ENCODE measurements at places on chromosomes 16 and 17.

- DNase-seq, result no peak
Measured at GRCh38 chr16:4377573-4378154, 6.0 kb downstream of the VASN start.

- DNase-seq, result no peak
Measured at GRCh38 chr17:82236142-82236971, 7.5 kb downstream of the SLC16A3 start.

- DNase-seq, result no peak
Measured at GRCh38 chr17:75371981-75372380, 33.5 kb downstream of the GRB2 start.

DNA sequence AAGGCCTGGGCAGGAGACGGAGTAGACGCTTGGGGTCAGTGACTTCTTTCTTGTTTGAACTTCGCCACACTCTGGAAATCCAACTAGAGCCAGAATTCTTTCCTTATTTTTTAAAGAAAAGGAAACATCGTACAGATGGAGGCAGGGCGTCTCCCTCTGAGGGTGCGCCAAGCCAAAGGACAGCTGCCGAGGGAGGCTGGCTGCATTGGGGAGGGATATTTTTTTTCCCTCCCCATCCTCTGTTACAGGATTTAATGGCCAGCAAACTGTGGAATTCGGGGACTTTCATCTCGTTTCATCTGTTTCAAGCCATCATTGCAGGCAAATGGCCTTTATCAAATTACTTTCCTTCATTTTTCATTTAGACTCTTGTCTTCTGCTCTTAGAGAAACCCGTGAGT is 15.9 kb downstream of the CDK5R1 start:
- no peak for DNase-seq

- no peak for DNase-seq
Measured at GRCh38 chr16:19014461-19014860, 30.7 kb downstream of the TMC7 start.

- DNase-seq, result no peak
Measured at GRCh38 chr16:88558457-88559442, 11.5 kb upstream of the ZC3H18 start.

DNA sequence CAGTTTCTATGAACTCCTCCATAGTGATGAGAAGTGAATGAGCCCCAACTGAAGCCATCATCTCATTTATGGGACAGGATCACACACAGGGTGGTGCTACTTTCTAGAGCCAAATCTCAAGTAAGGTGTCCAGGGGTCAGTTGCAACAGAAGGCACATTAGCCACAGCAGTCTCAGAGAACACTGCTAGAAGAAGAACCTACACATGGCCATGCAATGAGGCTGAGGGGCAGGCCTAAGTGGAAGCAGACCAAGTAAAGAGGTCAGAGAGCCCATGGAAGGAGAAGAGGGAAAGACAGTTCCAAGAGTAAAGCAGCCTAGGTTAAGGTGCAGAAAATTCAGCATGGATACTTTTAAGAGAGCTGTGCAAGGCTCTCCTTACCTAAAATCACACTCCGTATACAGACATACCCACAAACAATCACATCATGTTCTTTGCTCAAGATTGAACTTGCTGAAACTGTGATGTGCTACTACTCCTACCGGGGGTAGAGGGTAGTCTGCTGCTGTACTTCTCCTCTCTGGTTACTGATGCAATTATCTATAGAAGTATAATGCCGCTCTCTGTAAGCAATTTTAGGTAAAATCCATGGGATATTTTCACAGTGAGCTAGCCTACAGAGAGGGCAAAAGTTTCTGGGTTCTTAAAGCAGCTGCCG is 1.7 kb downstream of the ABCA8 start:
- DNase-seq, result no peak

DNA sequence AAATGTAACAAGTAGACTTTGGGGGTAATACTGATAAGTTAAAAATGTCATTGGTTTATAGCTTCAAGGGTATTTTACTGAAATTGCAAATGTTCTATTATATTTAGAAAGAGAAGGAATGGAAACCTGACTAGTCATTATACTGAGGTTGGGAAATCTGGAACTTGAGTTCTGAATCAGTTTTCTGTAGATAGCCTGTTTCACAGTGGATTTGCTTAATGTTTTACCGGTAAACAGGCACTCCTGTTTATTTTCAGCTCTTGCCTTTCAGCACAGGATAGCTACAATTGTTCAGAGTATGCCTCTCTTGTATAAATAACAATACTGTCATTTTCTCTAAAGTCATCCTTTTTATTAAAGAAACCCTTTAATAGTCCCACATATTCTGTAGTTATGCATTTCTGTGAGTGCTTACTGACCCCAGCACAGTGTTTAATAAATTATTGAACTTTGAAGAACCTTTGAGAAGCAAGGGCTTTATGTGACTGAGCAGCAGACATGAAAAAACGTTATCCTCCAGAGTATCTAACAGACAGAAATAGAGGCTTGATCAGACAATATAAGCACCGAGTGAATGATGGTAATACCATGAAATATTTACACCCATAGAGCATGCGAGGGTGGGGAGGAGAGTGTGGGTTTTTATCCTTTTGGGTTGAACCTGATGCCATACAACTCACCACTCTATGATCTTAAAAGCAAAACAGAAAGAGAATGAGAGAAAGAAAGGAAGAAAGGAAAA is 58.2 kb downstream of the FTO start:
- no peak for DNase-seq

GRCh38 chr16:13866073-13866472 is 53.9 kb upstream of the ERCC4 start:
- no peak for DNase-seq

DNA sequence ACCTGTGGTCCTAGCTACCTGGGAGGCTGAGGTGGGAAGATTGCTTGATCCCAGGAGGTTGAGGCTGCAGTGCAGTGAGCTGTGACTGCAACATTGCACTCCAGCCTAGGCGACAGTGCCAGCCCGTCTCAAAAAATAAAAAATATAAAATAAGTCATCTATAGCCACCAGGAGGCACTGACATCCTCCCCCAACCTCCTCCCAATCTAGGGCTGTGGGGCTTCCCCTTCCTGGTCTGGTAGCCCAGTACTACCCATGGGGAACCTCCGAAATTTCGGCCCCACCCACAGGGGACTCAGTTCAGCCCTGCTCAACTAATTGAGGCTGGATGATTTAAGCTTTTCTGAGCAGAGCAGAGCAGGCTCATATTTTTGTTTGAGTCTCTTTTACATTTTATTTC is 3.2 kb downstream of the ZSCAN10 start:
- no peak for DNase-seq

- no peak for DNase-seq
Measured at GRCh38 chr17:48301002-48301401, 129.0 kb downstream of the SKAP1 start.

GRCh38 chr16:68658341-68658973 is 13.3 kb downstream of the CDH3 start:
- no peak for DNase-seq

DNA sequence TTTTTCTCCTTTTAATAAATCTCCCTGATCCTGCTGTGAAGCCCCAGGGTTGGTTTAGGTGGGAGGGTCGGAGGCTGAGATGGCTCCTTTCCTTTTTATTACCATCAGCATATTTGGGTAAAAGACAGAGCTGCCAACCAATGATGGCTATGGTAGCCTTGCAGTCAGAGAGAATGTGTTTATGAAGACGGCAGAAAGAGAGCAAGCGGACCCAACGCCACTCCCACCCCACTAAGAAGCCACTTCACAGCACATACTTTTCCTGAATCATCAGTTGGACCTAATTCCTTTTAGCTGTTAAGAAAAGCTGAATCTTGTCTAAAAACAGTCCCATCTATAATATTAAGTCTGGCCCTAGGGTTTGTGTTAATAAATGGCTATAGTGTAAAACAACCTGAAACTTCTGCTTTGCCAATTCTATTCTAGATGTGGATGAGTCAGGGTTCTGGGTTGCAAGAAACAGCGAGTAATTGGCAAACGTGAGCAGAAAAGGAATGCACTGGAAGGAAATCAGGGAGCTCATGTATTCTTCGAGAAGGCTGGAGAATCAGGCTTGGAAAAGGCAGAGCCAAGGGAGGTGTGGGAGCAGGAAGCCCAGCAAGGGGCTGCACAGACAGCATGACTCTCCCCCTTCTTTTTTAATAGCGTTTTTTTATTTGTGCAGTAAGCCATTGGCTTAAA is 34.0 kb upstream of the PRKCA start:
- no peak for DNase-seq

- DNase-seq, result no peak
Measured at GRCh38 chr16:65213866-65214595, 92.2 kb upstream of the CDH11 start.

- no peak for DNase-seq
Measured at GRCh38 chr16:68790130-68790761, 53.1 kb upstream of the TANGO6 start.

- no peak for DNase-seq
Measured at GRCh38 chr17:82592289-82592766, 55.9 kb downstream of the WDR45B start.

- DNase-seq, result no peak
Measured at GRCh38 chr17:15657868-15658267, 26.2 kb downstream of the TRIM16 start.

GRCh38 chr17:45783593-45784292 is 377 bp upstream of the CRHR1 start:
- no peak for DNase-seq

DNA sequence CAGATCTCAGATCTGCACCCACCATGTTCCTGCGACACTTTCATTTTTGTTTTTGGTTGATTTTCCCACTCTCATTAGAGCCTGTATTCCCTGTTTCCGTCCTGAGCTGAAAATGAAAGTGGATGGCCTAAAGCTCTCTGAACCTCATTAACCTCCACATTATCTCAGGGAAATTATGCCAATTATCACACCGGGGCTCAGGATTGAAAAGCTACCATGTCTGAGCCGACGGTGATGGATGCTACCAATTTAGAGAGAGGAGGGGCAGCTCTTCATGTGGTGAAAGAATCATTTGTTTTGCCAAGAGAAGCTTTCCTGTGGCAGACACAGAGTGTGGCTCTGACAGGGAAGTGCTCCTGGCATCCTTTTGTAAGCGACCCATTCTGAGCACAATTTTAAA is 410.4 kb upstream of the CDH11 start:
- DNase-seq, result no peak

GRCh38 chr16:78501744-78502143 is 402.3 kb downstream of the WWOX start:
- DNase-seq, result no peak

All from stimulated activated CD4-positive, alpha-beta T cell treated with anti-CD3 and anti-CD28 coated beads, Interleukin-1b, Interleukin-23, amount 100 ng/mL, for 1 hour (primary cell).